Type B pancreatic cell (in vitro differentiated cells): ENCODE measurements at places on chromosomes 6 and 20. TPM values are rescaled to one million over a fixed set of nuclear protein-coding genes. Genes with fewer than 3 reads are reported as not detected.
A peak's percentile ranks its signal among the peaks of the same experiment; 100 is the strongest.

GRCh38 chr20:46757754-46758678, 48.6 kb downstream of the SLC2A10 start:
- H3K4me1 ChIP-seq: peaks cover 6% of the 10 kb centered on the region
- no peaks in the 10 kb centered on the region for H3K36me3 ChIP-seq
- H3K27ac ChIP-seq: peak overlapping the region; percentile 46
- no peak overlapping the region for H3K4me3 ChIP-seq

GRCh38 chr6:128036808-128037570, 136.1 kb upstream of the THEMIS start:
- H3K27me3 ChIP-seq: no peaks in the 10 kb centered on the region
- H3K36me3 ChIP-seq: peaks cover 9% of the 10 kb centered on the region
- H3K4me1 ChIP-seq: peaks cover 10% of the 10 kb centered on the region
- no peak overlapping the region for H3K27ac ChIP-seq
- DNase-seq: no peak

DNA sequence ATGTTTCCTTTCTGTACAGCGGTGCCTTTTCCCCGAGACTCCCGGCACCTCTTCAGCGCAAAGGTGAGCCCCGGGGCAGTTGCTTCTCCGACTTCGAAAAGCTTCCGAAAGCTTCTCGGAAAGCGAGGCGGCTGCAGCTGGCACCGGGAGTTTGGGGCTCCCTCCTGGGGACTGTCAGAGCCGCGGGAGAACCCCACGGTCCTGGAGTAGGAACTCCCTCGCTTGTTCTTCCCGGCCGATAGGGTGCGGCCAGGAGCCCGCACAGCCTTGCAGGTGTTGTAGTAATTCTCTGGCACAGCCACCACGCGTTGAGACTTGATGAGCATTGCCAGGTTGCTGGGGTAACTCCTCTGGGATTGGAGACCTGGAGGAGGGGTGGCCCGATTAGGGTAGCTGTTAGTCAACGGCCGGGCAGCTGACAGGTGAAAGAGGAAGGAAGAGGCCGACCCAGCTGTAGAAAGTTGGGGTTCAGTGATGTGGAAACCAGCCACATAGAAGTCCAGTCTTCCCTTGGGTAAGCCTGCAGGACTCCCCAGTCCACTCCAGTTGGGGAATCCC, 721 bp downstream of the KDM1B start:
- H3K27ac ChIP-seq: peak overlapping the region; percentile 87
- DNase-seq: peak; percentile 71
- H3K4me3 ChIP-seq: peak overlapping the region; percentile 100
- H3K4me1 ChIP-seq: peaks cover 15% of the 10 kb centered on the region
- H3K36me3 ChIP-seq: peaks cover 14% of the 10 kb centered on the region

- peaks cover 2% of the 10 kb centered on the region for H3K27me3 ChIP-seq
- H3K27ac ChIP-seq: no peak overlapping the region
- no peaks in the 10 kb centered on the region for H3K36me3 ChIP-seq
- H3K4me3 ChIP-seq: no peak overlapping the region
- peaks cover 14% of the 10 kb centered on the region for H3K4me1 ChIP-seq
- no peak for DNase-seq
Measured at GRCh38 chr20:7272512-7272911, 505.0 kb downstream of the BMP2 start.

The HCRTR2 gene
- 0.27 TPM in 1 of 2 replicates, not detected in the other for total RNA-seq

The ENPP1 gene
- 12.9 and 13.4 TPM in 2 replicates for total RNA-seq

The BHLHE23 gene
- total RNA-seq: not detected in 2 replicates

DNA sequence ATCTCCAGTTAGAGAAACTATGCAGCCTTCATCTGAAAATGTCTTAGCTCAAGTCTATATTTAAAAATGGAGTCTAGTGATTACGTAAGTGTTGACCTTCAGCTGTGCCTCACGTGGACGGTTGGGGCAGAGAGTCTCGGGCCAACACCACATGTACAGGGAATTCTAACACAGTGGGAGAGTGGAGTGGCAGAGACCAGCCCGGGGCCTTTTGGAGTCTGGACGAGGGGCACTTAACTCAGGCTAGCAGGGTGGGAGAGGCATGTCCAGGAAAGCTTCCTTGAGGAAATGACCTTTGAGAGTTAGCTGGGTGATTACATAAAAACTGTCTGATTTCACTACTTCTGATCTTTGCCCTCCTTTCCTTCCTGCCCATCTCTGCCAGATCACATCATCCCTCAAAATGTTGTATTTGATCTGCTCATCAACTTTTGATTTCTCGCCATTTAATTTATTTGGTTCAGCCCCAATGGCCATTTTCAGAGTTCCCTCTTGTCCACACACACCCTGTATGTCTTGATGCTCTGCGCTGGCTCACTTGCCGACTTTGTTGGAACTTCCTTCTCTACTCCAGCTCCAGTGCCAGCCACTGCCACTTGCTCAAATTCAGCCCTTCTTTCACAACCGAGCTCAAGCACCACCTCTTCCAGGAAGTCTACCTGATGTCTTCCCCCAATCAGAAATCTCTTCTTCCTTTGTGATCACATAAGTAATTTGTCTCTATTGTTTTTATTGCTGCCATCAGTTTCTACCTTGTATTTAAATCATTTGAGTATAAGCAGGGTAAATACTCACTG, 2.6 kb downstream of the ARMC2 start:
- peaks cover 15% of the 10 kb centered on the region for H3K36me3 ChIP-seq
- DNase-seq: no peak
- peak overlapping the region; percentile 16 for H3K4me3 ChIP-seq
- H3K27me3 ChIP-seq: no peaks in the 10 kb centered on the region
- H3K4me1 ChIP-seq: peaks cover 9% of the 10 kb centered on the region
- H3K27ac ChIP-seq: no peak overlapping the region

The C2 gene
- 2.2 and 3.6 TPM in 2 replicates for total RNA-seq

- peaks cover 4% of the 10 kb centered on the region for H3K4me1 ChIP-seq
- no peak overlapping the region for H3K4me3 ChIP-seq
- peaks cover 3% of the 10 kb centered on the region for H3K27me3 ChIP-seq
- DNase-seq: no peak
- H3K36me3 ChIP-seq: no peaks in the 10 kb centered on the region
Measured at GRCh38 chr20:58945965-58946631, 35.0 kb upstream of the NELFCD start.

GRCh38 chr20:4592316-4593148, 129.2 kb upstream of the PRND start:
- peak; percentile 83 for DNase-seq
- H3K4me3 ChIP-seq: peak overlapping the region; percentile 75
- no peaks in the 10 kb centered on the region for H3K36me3 ChIP-seq
- H3K4me1 ChIP-seq: peaks cover 5% of the 10 kb centered on the region

- no peaks in the 10 kb centered on the region for H3K36me3 ChIP-seq
- H3K27me3 ChIP-seq: no peaks in the 10 kb centered on the region
- H3K4me3 ChIP-seq: no peak overlapping the region
- H3K4me1 ChIP-seq: peaks cover 4% of the 10 kb centered on the region
Measured at GRCh38 chr20:24672181-24672880, 202.9 kb downstream of the SYNDIG1 start.

The ISM1 gene
- 0.81 and 9.0 TPM in 2 replicates for total RNA-seq

GRCh38 chr6:155315516-155315871, 1.2 kb upstream of the TFB1M start:
- peak overlapping the region; percentile 93 for H3K4me3 ChIP-seq
- DNase-seq: no peak
- peaks cover 19% of the 10 kb centered on the region for H3K4me1 ChIP-seq
- H3K36me3 ChIP-seq: peaks cover 4% of the 10 kb centered on the region
- no peaks in the 10 kb centered on the region for H3K27me3 ChIP-seq

GRCh38 chr6:68502946-68503345, 132.1 kb upstream of the ADGRB3 start:
- H3K27me3 ChIP-seq: no peaks in the 10 kb centered on the region
- DNase-seq: no peak
- H3K4me1 ChIP-seq: no peaks in the 10 kb centered on the region
- H3K27ac ChIP-seq: no peak overlapping the region
- H3K36me3 ChIP-seq: no peaks in the 10 kb centered on the region
- H3K4me3 ChIP-seq: no peak overlapping the region

DNA sequence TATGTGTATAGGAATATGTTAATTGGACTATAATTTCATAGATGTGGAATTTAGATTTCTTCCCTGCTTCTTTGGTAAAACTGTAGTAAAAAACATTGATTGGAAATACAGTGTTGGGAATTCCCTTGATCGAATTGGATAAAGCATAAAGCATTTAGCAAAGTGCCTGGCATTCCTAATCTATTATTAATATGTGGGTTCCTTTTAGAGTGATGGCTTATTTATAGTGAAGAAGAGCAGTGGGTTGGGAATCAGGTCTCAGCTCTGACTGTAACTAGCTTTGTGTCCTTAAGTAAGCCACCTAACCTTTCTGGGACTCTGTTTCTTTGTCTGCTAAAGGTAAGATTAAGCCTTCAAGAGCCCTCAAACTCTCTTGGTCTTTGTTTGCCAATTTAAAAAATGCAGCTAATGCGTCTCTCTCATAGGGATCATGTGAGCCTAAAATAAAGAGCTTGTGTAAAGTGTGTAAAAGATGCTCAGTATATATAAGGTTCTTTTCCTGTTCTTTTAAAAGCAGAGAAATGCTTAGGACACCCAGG, 53.3 kb downstream of the KCNS1 start:
- H3K4me3 ChIP-seq: no peak overlapping the region
- H3K36me3 ChIP-seq: peaks cover 8% of the 10 kb centered on the region
- H3K27ac ChIP-seq: no peak overlapping the region

The PHACTR1 gene
- total RNA-seq: 6.6 and 12.3 TPM in 2 replicates

DNA sequence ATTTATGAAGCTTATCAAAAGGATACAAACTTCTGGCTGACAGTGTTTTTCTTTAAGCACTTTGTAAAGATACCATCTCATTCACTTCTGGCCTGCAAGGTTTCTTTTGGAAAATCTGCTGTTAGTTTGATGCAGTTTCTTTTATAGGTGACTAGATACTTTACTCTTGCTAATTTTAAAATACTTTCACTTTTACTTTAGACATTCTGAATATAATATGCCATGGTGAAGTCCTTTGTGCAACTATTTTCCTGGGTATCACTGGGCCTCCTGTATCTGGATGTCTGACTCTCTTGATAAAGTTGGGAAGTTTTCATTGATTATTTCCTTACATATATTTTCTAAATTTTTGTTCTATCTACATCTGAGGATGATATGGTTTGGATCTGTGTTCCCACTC, 29.0 kb upstream of the ZNF337 start:
- H3K4me1 ChIP-seq: no peaks in the 10 kb centered on the region
- DNase-seq: no peak
- H3K27me3 ChIP-seq: no peaks in the 10 kb centered on the region
- H3K36me3 ChIP-seq: peaks cover 4% of the 10 kb centered on the region
- H3K4me3 ChIP-seq: no peak overlapping the region
- no peak overlapping the region for H3K27ac ChIP-seq

The NRSN1 gene
- 0.17 TPM in 1 of 2 replicates, not detected in the other for total RNA-seq

The ESR1 gene
- 0.24 TPM in 2 replicates for total RNA-seq

The SLC22A7 gene
- total RNA-seq: 0.12 TPM in 1 of 2 replicates, not detected in the other

GRCh38 chr6:129353067-129353466, 356.9 kb downstream of the ARHGAP18 start:
- no peaks in the 10 kb centered on the region for H3K27me3 ChIP-seq
- DNase-seq: no peak
- no peak overlapping the region for H3K4me3 ChIP-seq
- H3K27ac ChIP-seq: no peak overlapping the region
- no peaks in the 10 kb centered on the region for H3K36me3 ChIP-seq
- H3K4me1 ChIP-seq: no peaks in the 10 kb centered on the region

GRCh38 chr20:57742507-57743181, 32.8 kb upstream of the PMEPA1 start:
- H3K36me3 ChIP-seq: no peaks in the 10 kb centered on the region
- no peak overlapping the region for H3K27ac ChIP-seq
- DNase-seq: no peak
- H3K4me1 ChIP-seq: peaks cover 17% of the 10 kb centered on the region
- no peak overlapping the region for H3K4me3 ChIP-seq
- H3K27me3 ChIP-seq: peaks cover 4% of the 10 kb centered on the region

DNA sequence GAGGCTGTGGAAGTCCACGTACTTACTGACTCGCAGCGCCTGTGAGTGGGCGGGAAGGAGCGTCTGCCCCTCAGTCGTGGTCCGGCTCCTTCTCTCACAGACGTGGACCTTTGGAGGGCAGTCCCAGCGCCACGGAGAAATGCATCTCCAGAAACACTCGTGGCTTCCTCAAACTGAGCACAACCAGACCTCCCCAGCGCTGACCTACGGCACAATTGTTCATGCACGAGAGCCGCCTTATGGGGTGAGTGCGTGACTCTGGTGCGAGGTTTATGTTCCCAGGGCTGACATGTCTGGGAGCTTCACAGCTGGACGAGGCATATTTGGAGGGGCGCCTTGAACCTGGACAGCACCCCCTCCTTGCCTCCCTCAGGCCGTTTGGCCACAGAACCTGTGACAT, 29.7 kb downstream of the FRMD1 start:
- no peak for DNase-seq
- H3K36me3 ChIP-seq: no peaks in the 10 kb centered on the region
- H3K4me3 ChIP-seq: no peak overlapping the region
- H3K27me3 ChIP-seq: no peaks in the 10 kb centered on the region
- H3K4me1 ChIP-seq: no peaks in the 10 kb centered on the region
- H3K27ac ChIP-seq: no peak overlapping the region

GRCh38 chr6:142008781-142009180, 123.9 kb upstream of the GJE1 start:
- H3K36me3 ChIP-seq: no peaks in the 10 kb centered on the region
- no peak overlapping the region for H3K4me3 ChIP-seq
- no peak for DNase-seq

- H3K4me3 ChIP-seq: peak overlapping the region; percentile 57
- no peak for DNase-seq
- H3K36me3 ChIP-seq: peaks cover 22% of the 10 kb centered on the region
- H3K27me3 ChIP-seq: no peaks in the 10 kb centered on the region
Measured at GRCh38 chr6:145731447-145731846, 3.9 kb downstream of the EPM2A start.

DNA sequence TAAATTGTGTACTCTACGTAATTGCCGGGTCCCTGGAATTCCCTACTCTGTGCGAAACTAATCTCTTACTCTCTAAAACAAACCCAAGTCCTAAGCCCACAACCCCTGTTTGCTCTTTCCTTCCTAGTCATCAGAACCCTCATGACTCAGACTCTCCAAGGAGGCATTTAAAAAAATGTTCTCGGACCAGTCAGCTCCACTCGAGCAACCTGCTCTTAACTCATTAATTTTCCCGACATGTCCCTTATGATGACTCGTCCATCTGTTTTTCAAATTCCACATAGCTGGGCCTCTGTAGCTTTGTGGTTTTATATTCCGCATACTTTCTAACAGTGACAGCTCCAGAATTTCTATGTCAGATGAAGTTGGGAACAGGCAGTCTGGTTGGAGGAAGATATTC, 2.6 kb upstream of the MUC22 start:
- peaks cover 16% of the 10 kb centered on the region for H3K4me1 ChIP-seq
- peaks cover 6% of the 10 kb centered on the region for H3K27me3 ChIP-seq
- peak overlapping the region; percentile 97 for H3K27ac ChIP-seq
- peak overlapping the region; percentile 72 for H3K4me3 ChIP-seq

- no peak overlapping the region for H3K27ac ChIP-seq
- DNase-seq: no peak
- no peak overlapping the region for H3K4me3 ChIP-seq
- H3K4me1 ChIP-seq: no peaks in the 10 kb centered on the region
- H3K27me3 ChIP-seq: no peaks in the 10 kb centered on the region
Measured at GRCh38 chr6:72975352-72975752, 249.9 kb downstream of the KHDC1L start.

GRCh38 chr6:54193560-54193959, 82.3 kb downstream of the MLIP start:
- no peak overlapping the region for H3K4me3 ChIP-seq
- H3K27ac ChIP-seq: no peak overlapping the region
- DNase-seq: no peak
- no peaks in the 10 kb centered on the region for H3K36me3 ChIP-seq
- H3K27me3 ChIP-seq: no peaks in the 10 kb centered on the region

- no peak for DNase-seq
- H3K27me3 ChIP-seq: no peaks in the 10 kb centered on the region
- H3K4me3 ChIP-seq: peak overlapping the region; percentile 52
- no peaks in the 10 kb centered on the region for H3K36me3 ChIP-seq
Measured at GRCh38 chr6:90458353-90459224, 128.3 kb downstream of the MAP3K7 start.

The SH3BGRL2 gene
- 40.0 and 75.3 TPM in 2 replicates for total RNA-seq
